ENCODE measurements at places on chromosomes 12 and 14.
A peak's percentile ranks its signal among the peaks of the same experiment; 100 is the strongest.

DNA sequence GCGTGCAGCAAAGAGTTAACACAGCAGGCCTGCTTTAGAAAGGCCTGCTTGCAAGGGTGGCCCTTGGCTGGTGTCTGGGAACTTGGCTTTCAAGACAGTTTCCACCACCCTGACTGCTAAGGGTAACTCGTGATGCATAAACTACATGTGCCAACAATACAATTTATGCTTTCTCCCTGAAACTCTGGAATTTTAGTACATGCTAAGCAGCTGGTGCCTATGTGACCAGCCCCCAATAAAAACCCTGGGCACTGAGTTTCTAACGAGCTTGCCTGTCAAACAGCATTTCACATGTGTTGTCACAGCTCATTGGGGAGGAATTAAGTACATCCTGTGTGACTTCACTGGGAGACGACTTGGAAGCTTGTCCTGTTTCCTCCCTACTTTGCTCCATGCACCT, 133.1 kb downstream of the SLC5A8 start:
- DNase-seq: no peak

DNA sequence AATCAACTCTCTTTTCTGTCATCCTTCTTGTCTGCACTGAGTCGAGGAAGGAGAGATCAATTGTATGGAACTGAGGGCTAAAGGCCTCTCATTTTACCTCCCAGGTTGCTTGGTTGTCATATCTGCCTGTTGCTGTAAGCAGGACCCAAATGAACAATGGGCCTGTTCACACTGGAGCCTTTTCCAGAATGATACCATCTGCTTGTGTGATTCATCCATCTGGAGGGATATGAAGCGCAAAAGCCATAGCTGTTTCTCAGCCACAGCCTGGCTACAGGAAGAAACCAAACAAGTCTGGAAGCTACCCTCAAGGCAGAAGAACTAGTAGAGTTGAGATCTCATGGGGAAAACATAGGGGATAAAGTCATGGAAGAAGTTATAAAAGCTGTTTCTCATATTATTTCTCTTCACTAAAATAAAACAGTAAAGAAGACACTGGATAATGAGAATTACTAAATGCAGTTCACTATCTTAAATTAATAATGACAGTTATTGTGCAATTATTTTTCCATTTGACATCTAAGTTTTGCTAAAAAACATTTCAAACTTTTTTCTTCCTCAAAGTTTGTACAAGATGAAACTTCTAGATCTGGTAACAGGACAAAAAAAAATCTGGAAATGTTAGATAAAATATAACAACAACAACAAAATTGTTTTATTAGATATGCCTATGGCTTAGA, 106.3 kb downstream of the SPTSSA start:
- DNase-seq: no peak

- no peak for DNase-seq
Observed at GRCh38 chr12:112482733-112483132, 64.0 kb downstream of the PTPN11 start.

DNA sequence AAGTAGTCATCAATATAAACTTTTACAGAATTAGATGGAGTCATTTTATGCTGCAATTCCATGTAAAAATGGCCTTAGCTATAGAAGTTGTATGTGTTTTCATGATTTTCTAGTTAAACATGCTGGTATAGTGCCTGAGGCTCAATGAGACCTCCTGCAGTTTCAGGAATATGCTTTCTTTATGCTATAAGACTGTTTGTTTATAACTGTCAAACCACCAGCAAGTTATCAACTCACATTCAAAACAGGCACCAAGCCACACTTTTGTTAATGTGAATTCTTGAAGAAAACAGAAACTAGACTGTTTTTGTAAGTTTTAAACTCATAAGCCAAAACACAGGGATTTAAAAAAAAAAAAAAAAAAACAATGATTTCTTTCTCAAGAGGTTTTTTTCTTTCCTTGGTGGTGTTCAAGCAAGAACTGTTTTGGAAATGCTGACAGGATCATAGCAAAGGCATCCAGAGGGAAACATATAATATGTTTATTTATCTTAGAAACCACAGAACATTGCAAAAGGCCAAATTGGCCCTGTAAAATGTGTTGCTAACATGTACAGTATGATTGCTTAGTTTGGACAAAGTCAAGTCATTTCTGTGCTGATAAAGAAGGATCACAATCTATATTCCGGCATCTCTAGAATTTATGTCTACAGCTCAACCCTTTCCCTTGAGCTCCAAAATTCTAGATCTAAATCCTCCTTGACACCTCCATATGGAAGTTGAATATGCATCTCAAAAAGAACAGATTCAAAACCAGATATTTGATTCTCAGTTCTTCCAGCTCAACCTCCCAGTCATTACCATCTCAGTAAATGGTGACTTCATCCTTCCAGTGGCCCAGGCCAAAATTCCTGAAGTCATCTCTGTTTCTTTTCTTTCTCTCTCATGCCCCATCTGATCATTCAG, 29.0 kb upstream of the LUM start:
- DNase-seq: no peak

DNA sequence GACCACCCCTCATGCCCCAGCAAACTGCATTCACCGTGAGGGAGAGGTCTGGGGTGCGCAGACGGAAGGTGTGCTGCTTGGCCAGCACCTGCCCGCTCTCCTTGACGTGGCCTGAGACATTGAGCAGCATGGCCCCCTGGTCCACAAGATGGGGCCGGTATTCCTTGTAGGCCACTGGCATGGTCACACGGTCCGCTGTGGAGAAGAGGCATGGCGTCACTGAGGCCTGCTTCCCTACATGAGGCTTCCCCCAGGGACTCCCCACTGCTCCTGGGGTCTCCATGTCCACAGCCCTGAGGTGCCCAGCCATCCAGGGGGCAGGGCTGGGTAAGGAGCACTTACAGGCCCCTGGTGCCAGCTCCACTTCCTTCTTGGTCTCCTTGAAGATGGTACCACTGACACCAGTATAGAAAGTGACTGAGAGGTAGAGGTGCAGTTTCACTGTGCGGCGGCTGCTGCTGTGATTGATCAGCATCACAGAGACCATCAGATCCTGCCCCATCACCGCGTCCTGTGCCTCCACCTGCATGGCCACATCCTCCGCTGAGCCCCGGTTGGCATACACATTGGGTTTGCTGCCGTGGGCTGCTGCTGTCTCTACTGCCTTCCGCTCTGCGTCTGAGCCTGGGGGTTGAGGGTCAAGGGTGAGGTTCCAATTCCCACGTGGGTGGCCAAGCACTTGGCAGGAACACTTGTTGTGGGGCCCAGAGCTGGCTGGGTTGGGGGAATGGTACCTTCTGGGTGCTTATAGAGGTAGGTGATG, 8.2 kb downstream of the TGM1 start:
- DNase-seq: no peak

- no peak for DNase-seq
Observed at GRCh38 chr14:54300881-54301280, 95.9 kb upstream of the CDKN3 start.

GRCh38 chr14:79437951-79438350, 773.4 kb downstream of the DIO2 start:
- DNase-seq: no peak

- no peak for DNase-seq
Observed at GRCh38 chr14:77790566-77791224, 9.2 kb upstream of the ADCK1 start.

- peak; percentile 73 for DNase-seq
Observed at GRCh38 chr14:75905147-75905904, 76.5 kb downstream of the TGFB3 start.

DNA sequence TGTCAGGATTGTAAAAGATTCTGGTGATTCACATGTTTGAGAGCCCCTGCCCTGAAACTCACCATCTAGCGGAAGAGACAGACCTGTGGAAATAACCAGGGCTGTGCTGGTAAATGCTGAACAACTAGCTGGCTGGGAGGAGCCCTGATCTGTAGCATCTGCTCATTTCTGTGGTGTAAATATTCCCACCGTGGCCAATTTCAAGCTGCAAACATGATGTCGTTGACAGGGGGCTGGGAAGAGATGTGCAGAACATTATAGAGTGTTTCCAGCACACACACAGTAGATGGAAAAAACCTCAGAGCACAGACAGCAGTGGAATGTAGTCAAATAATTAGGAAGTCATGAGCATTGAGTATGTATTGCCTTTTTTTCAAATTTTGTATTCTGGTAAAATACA, 138.2 kb downstream of the PHETA1 start:
- DNase-seq: no peak

- no peak for DNase-seq
Observed at GRCh38 chr12:48968467-48968866, 3.1 kb downstream of the WNT10B start.

GRCh38 chr14:89399157-89399556, 17.9 kb downstream of the FOXN3 start:
- DNase-seq: no peak

GRCh38 chr14:23437133-23438100, 2.0 kb upstream of the MYH7 start:
- DNase-seq: peak; percentile 13

GRCh38 chr14:88380405-88380804, 5.1 kb upstream of the SPATA7 start:
- peak; percentile 41 for DNase-seq

- peak; percentile 26 for DNase-seq
Observed at GRCh38 chr12:102059343-102059742, 2.4 kb downstream of the WASHC3 start.
